ENCODE measurements at places on chromosomes 11 and 22.

DNA sequence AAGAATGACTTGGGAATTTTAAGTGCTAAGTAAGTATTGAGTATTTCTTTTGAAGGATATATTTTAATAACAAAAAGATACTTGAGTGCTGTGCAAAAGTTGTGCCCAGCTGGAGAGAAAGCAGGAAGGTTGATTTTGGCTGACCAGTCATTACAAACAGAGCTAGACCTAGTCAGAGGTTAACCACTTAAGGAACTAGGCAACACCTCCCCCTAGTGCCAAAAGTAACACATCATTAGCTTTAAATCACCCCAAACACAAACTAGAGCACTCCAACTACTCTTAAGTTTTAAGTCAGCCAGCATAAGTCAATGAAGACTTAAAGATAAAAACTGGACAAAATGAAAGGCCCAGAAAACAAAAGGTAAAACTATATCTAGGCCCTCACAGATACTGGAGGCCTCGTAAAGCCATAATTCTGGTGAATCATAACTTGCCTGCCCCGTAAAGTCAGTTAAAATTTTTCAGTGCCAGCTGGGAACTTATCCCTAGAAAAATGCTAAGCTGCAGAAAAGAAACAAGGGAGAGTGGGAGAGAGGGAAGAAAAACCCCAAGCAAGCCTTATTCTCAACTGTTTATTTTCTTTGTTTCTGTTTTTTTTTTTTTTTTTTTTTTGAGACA, 4.6 kb downstream of the TMEM9B start:
- DNase-seq, result no peak

DNA sequence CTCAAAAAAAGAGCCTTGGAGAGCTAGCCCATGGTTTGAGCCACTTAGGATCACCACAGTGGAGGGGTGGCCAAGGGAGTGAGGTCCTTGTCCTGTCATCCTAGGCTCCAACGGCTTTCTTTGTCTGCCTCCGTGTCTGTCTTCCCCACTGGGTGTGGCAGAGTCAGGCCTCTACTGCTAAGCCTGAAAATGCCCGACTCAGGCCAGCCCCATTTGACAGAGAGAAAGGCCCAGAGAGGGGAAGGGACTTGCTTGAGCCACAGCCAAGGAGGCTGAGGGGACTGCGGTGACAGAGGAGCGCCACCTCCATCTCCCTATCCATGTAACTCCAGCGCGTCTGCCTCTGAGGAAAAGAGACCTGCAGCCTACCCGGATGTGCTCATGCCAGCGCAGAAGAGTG, 27.8 kb upstream of the CD82 start:
- DNase-seq, result no peak

DNA sequence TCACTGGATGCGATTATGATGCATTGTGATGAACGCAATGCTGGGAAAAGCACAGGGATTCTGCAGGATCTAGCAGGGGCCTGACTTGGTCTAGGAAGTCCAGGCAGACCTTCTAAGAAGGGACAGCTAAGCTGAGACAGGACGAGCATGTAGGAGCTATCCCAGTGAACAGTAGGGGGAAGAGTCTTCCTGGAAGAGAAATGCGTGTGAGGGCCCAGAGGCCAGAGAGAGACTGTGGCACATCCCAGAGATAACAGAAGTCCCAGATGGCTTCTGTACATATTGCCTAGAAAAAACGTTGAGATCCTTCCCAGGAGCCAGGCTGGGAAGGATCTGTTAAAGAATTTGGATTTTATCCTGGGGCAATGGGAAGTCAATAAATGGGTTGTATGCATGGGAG, 24.6 kb downstream of the RCN1 start:
- no peak for DNase-seq

DNA sequence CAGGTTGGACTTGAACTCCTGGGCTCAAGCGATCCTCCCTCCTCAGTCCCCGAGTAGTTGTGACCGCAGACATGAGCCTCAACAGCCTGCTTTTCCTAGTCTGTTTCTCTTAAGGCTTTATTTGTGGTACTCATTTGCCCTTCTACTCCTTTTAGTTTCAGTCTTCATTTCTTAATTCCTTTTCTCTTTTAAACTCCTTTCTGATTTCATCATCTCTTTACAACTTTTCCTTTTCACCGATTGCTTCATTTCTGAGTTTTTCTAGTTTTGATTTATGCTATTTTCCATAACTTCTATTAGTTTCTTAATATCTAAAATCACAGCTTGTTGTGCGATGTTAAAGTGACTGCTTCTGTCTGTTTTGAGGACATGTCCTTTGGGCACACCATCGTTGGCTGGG, 17.3 kb upstream of the MRGPRF start:
- no peak for DNase-seq

- DNase-seq, result no peak
Measured at GRCh38 chr22:37626556-37627075, 12.9 kb upstream of the SH3BP1 start.

DNA sequence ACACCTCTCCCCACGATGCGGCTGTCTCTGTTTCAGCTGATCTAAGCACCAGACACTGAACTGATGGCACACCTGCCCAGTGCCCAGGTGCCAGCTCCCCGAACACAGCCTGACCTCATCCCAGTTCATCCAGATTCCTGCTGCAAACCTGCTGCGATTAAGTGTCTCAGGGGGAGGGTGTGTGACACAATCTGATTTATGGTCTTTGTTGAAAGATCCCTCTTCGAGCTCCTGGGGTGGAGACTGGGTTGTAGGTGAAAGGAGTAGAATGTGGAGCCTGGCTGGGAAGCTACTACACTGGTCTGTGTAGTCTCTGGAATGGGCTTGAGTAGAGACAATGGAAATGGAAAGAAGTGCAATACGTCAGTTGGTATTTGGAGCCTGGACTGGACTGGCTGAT, 390.3 kb downstream of the SHANK2 start:
- DNase-seq, result no peak

DNA sequence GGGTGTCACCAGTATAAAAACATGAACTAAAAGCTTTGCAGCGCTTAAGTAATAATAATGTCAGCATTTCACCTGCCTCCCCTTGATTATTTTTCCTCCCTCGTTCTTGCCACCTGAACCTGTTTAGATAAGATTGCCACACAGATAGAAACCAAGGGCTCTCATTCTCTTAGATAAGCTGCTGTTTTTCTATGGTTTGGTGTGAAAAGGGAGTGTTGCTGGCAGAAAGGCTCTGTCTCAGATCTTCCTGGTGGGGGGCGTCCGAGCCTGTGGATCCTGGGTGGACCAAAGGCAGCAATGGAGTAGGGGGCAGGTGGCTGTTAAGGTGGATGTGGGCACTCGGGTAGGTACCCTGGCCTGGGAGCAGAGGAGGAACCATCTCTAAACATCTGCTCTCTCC, 147.5 kb downstream of the ST3GAL4 start:
- no peak for DNase-seq

DNA sequence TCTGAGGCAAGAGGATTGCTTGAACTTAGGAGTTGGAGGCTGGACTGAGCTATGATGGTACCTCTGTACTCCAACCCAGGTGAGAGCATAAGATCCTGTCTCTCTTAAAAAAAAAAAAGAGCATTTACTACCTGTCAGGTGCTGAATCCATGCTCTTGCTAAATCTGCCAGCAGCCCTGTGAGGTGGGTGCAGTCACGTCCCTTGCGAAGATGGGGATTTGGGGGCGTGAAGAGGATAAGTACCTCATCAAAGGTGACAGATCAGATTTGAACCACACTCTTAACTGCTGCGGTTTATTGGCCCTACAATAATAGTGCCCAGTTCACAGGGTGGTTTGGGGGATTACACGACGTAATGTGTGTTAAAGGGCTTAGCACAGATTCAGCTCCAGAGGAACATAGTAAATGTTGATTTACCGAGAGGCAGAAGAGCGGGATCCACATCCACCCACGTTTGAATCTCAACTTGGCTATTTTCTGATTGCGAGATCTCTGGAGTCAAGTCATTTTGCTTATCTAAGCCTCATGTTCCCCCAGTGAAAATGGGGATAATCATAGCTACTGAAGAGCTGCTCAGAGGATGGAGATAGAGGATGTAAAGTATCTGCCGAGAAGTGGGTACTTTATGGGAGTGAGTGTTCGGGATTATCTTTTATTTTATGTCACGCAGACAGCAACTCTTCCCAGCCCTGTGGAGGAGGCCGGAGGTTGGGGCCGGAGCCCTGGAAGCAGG, 28.1 kb upstream of the LRRC10B start:
- no peak for DNase-seq

GRCh38 chr11:46718155-46719019, 626 bp upstream of the F2 start:
- no peak for DNase-seq

DNA sequence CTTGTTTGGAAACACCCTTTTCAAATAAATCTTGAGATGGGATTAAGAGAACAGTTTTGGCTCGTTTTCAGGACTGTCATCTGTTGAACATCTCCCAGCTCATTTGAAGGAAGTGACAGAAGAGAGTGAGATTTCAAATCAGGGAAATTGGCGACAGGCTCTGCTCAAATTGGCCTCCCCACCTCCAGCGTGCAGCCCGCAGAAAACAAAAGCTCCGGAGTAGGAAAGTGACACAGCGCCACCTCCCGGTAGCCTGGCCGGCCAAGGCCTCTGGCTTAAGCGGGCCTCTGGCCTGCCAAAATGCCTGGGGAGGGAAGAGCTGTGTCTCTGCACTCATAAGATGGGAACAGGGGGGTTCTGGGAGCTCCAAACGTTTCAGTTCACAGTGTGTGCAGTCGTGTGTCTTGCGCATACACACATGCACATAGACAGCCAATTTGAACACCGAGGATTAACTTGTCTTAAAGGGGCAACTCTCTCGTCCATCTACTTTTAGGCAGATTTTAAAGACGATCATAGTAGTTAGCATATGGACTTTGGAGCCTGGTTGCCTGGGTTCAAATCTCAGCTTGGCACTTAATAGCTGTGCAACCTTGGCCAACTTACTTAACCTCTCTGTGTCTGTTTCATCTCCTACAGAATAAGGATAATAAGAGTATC, 132.7 kb upstream of the RCN1 start:
- DNase-seq, result no peak

GRCh38 chr22:19718456-19719049, 4.2 kb downstream of the SEPTIN5 start:
- no peak for DNase-seq

DNA sequence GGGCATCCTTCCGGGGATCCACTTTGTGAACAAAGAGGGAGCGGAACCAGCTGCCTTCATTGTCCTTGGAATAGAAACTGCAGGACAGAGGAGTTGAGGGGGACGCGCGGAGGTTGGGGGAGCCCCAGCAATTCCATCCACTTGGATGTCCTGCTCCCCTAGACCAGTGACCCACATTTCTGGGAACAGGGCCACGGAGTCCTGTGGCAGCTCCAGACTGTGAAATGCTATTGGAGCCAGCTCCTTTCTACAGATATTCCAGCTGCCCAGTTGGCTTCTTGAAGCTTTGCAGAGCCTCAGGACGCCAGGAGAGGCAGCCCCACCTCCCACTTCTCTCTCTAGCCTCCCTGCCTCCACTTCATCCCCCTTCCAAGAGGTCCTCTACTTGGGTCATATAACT, 10.5 kb downstream of the NIPSNAP1 start:
- no peak for DNase-seq

- no peak for DNase-seq
Measured at GRCh38 chr11:63488789-63489188, 2.2 kb downstream of the PLAAT5 start.

- no peak for DNase-seq
Measured at GRCh38 chr11:107606141-107606540, 15.2 kb downstream of the ELMOD1 start.

- DNase-seq, result no peak
Measured at GRCh38 chr11:87879118-87879517, 296.1 kb downstream of the RAB38 start.

GRCh38 chr11:118903204-118904015, 19.7 kb downstream of the CXCR5 start:
- peak; percentile 10 for DNase-seq

DNA sequence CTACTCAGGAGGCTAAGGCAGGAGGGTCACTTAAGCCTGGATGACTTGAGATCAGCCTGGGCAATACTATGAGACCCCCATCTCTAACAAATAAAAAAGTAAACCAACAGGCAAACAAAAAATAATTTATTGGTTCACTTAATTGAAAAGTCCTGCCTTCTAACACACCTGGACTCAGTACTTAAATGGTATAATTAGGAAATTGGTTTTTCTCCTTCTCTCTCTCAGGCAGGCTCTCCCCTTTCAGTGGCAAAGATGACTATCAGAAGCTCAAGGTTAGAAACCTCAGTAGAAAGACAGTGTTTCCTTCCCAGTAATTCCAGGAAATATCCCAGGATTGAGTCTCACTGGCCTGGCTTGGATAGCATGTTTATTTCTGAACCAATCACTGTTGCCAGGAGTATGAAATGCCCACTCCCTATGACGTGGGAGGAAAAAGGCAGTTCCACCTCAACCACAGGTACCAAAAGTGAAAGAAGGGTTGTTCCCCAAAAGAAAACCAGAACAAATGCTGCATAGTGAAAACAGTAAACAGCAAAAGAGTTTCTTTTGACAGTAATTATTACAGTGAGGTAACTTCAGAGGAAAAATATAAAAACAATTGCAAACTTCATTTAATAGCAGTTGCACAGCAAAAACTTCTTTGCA, 56.3 kb upstream of the SOX6 start:
- no peak for DNase-seq

- DNase-seq, result no peak
Measured at GRCh38 chr11:115471367-115471766, 32.8 kb downstream of the CADM1 start.

DNA sequence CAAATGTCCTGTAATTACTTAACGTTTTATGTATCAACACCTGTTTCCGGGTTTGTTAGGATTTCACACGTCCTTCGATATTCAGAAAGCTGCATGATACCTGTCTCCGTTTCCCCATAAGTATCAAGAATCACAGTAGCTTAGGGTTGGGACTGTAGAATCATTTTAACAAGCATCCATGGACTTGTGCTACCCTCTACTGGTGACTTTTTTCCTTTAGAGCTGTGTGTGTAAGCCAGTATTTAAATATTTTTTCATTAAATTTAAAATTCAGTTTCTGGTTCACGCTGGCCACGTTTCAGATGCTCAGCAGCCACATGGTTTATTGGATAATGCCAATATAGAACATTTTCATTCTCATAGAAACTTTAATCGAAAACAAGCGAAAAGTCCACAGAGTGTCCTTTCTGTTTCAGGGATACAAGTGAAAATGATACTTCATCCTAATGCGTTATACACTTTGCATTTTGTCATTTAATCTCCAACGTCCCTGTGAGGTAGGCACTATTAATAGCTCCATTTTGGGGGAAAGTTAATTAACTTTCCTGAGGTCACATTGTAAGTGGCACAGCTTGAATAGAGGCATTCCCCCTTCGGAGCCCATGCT, 61.5 kb upstream of the SLC25A18 start:
- no peak for DNase-seq

GRCh38 chr11:108494182-108494581, 4.0 kb downstream of the POGLUT3 start:
- no peak for DNase-seq

DNA sequence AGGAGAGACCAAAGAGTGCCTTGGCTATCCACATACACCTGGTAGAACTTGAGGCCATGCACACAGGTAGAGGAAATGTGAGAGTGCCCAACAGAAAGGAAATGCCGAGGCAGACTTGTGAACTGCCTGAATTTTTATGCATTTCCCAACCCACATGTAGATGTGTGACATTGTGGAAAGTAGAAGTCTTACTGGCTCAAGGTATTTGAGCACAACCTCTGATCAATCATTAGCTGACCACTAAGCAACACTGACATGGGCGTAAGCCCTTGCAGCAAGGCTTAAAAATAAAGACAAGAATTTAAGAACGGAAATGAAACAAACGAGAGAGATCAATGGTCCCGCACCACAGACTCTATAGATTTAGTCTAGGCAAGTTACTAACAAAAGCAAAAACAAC, 62.6 kb downstream of the POLD3 start:
- no peak for DNase-seq

GRCh38 chr11:69684651-69685050, 9.5 kb upstream of the LTO1 start:
- DNase-seq, result no peak

Data from gastrocnemius medialis (tissue), 4 donors.